ENCODE measurements at places on chromosomes 4 and X.
A peak's percentile ranks its signal among the peaks of the same experiment; 100 is the strongest.

- DNase-seq: no peak
These were observed 232.1 kb downstream of the DCLK2 start for GRCh38 chr4:150310159-150310895.

GRCh38 chrX:130083107-130083490 is 27.2 kb downstream of the ELF4 start:
- no peak for DNase-seq

GRCh38 chrX:43643201-43643600 is 12.9 kb upstream of the MAOA start:
- no peak for DNase-seq

- DNase-seq: no peak
These were observed 17.9 kb upstream of the MAOB start for GRCh38 chrX:43899878-43900815.

- no peak for DNase-seq
These were observed 63.0 kb downstream of the SEC24D start for GRCh38 chr4:118772767-118773428.

DNA sequence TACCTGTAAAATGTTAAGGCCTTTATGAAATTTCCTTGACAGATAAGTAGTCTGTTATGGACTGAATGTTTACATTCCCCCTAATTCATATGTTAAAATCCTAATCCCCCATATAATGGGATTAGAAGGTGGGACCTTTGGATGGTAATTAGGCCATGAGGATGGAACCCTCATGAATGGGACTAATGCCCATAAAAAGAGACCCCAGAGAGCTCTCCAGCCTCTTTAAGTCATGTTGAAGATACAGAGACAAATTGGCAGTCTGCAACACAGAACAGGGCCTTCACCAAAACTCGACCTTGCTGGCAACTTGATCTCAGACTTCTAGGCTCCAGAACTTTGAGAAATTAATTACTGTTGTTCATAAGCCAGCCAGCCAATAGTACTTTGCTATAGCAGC is 1344.5 kb upstream of the PCDH7 start:
- no peak for DNase-seq

DNA sequence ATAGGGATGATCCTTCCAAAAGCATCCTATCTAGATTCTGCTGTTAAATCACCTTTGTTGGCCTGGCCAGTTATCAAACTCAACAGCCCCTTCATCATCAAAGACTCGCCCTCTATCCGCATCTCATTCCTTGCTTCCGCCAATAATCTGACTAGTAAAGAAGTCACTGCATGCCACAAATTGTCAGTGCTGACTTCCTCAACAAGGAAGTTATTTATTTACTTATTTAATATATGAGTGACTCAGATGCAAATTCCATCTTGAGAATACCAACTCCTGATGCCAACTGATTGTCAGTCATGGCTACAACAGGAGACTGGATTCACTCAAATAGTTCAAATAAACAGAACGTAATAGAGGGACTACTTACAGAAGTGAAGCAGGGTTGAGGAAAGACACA is 283.8 kb downstream of the TRIML1 start:
- no peak for DNase-seq

- DNase-seq: no peak
These were observed 16.7 kb downstream of the PAGE4 start for GRCh38 chrX:49845701-49846403.

DNA sequence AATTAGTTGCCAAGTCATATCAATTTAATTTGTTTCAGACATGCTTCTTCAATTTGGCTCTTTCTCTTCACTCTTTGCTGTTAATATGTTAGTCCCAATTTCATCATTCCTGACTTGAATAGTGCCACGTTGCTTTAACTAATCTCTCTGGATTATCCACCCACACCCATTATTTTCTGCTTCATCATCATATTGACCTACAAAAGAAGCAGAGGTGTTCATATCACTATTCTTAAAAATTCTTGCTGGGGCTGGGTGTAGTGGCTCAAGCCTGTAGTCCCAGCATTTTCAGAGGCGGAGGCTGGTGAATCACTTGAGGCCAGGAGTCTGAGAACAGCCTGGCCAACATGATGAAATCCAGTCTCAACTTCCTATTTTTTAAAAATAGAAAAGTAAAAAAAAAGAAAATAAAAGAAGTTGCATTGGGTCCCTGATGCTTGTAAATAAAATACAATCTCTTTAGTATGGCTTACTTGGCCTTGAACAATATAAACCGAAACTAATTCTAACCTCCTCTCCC is 65.7 kb upstream of the KCNIP4 start:
- DNase-seq: no peak

DNA sequence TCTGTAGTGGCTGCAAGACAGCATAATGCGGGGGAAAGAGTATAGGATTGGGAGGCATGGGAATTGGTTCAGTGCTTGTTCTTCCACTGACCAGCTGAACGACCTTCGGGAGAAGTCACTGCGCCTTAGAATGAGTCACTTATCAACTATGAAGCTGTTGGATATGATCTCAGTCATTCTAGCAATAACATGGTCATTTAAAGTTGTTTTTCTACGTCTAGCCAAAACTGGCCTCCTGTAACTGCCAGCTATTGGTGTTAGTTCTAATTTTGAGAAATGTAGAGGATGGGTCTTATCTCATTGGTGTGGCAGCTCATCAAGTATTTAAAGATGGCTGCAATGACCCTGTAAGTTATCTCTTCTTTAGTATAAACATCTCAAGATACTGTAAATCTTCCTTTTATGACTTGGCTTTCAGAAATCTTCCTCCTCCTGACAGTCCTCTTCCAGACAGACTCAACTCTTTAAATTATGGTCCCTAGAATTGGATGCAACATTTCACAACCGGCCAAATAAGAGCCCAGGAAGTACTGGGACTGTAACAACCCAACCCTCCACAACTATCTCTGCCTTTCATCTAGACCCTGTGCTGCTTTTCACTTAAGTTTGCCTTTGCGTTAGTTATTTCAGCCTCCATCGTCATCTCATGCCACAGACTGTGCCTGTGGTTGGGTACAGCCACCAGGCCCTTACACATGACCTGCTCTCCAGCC is 243.3 kb downstream of the CBR4 start:
- no peak for DNase-seq

DNA sequence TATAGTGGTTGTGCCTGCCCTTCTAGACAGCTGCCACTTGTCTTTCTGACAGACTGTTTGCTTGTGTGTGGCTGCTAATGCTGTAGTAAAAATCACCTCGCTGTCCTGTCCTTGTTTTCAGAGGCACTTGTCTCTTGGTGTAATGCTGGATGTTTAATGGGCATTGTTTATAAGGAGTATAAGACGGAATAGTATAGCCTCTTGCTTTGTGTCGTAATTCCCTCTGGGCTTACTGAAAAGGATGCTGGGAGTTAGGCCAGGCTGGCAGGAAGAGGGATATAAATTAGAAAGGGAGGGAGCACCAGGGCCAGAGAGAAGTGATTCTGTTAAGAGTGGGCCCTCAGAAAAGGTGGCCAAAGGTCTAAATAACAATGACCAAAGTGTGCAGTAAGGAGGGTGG is 29.0 kb downstream of the NHS start:
- no peak for DNase-seq

GRCh38 chrX:17601441-17602200 is 135.7 kb upstream of the SCML1 start:
- no peak for DNase-seq

DNA sequence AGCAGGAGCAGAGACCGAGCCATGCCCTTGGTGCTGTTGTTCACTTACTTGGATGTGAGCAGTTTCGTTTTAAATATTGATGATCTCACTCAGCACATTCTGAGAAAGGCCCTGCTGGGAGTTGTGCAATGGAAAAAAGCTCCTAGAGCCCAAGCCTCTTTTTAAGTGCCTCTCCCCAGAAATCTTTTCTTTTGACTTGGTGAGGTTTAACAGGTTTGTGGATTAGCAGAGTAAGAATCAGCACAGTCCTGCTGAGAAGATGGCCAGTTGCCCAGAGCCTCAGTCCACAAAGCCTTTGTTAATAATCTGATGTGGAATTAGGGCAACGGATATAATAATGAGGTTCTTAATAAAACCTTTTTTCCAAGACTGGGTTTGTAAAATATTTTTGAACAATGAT is 157.5 kb upstream of the ATP6AP2 start:
- DNase-seq: no peak

DNA sequence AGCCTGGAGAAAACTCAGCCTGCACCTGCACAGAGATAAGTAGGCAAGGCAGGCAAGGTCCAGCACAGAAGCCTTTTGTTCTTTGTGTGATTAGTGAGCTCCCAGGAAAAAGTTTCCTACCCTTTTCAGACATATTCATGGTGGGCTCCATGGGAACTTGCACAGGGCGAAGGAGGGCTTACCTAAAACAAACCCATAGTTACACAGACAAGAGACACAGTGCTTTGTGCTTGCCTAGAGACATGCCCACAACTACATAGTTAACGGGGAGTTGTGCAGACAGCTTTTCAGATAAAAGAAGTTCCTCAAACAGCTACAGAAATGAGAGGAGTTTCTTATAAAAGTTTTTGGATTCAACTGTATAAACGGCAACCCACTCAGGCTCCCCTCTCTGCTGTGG is 180.5 kb downstream of the GLUD2 start:
- DNase-seq: no peak

DNA sequence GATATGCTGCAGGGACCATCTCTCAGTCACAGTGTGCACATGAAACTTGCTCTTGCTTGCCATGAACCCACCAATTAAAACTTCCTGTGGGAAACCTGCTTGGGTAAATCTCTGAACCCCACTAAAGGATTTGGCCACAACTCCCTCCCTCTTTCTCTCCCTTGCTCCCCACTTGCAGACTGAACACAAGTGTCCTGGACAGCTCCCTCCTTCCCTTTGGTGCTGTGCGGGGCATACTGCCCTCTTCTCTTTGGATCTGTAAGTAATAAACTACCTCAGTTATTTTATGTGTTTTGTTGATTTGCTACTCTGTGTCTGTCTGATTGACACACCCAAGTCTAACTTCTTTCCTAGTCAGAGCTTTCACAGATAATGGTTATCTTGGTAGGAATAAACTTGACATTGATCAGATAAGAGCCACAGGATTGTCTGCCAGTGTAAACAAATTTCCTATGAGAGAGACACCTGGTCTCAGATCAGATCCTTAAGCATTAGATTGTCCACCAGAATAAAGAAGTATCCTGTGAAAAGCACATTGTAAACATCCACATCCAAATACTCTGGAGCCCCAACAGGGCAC is 41.8 kb downstream of the SULT1E1 start:
- no peak for DNase-seq

DNA sequence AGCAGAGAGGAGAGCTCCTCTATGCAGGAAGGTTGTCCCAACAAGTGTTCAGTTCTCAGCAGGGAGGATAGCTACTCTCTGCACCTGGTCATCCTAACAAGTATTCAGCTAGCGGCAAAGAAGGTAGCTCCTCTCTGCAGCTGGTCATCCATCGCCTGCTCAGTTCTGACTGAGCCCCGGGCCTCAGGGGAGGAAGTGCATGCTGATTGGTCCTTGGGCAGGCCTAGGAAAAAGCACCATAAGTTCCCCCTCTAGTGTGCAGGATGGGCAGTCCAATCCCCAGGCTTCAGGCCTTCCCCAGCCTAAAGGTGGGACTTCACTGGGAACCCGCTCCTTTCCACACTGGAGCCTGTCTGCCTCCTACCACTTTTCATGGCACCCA is 4.4 kb upstream of the FBXW7 start:
- no peak for DNase-seq

- DNase-seq: no peak
These were observed 107.8 kb upstream of the NKX1-1 start for GRCh38 chr4:1513936-1514483.

GRCh38 chrX:22922961-22923360 is 76.8 kb upstream of the DDX53 start:
- no peak for DNase-seq

DNA sequence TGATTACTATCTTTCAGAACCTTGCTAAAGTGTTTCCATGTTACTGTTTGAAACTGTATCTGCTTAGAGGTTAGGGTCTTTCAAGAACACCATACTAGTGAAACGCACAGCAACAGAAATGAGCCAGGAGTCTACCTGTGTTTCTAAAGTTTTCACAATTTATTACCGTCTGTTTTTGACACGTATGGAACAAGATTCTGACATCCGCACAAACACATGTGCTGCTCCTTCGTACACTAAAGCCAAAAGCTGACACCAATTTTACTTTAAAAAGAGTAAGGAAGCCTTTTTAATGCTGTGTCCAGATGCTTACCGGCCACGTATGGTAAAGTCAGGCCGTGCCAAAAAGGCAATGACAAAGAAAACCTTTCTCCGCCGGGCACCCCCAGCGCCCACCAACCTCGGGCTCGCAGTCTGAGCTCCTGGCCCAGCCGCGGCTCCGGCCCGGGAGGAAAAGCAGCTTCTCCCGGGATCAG is 532 bp downstream of the RPS4X start:
- DNase-seq: peak; percentile 10

- DNase-seq: no peak
These were observed 86.1 kb downstream of the SOWAHB start for GRCh38 chr4:76811604-76812412.

DNA sequence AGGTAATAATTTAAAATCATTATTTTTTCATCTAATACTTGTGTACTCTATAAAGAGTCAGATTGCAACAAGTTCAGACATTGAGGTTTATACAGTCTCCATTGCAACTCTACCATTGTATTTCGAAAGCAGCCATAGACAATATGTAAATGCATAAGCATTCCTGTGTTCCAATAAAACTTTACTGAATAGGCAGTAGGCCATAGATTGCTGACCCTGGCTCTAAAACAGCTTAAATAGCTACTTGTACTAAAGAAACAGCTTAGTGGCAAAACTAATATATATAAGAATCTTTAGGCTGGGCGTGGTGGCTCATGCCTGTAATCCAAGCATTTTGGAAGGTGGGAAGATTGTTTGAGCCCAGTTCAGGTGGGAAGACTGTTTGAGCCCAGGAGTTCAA is 115.3 kb downstream of the PRSS12 start:
- no peak for DNase-seq

DNA sequence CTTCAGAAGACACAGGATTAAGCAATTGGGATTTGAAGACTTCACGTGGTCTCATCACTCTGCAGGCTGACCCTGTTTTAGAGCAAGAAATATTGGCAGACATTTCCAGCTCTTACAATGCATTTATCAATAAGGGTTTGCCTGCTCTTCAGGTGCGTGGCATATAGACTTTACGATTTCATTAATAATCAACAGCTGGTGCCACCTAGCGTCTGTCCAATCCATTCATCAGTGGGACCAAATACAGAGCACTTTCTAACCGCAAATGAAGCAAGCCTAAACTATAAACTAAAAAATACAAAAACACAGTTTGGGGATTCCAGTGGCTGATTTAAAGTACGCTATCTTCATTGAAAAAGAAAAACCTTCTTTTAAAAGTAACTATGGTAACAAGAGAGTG is 125.4 kb upstream of the DMD start:
- peak; percentile 58 for DNase-seq

DNA sequence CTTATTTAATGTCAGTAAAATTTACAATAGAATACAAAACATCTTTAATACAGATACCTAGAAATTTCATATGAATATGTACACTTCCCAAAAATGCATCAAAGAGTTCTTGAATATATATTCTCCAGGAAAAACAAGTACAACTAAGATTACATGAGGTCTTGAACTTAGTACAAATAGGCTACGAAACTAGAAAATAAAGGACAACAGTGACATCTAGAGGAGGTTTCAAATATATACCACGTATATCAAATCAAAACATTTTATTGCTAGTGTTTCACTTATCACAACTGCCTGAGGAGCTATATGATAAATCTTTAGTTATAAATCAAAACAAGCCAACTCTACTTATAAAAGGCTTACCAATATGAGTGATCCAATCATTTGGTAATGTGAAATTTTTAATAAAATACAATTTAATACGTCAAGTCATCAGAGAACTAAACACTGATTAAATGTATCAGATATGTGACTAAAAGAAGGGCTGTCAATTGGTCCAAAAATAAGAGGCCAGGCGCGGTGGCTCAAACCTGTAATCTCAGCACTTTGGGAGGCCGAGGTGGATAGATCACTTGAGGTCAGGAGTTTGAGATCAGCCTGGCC is 36.6 kb downstream of the ANAPC10 start:
- DNase-seq: peak; percentile 73

Measured in NAMALWA (cell line).